Activated effector memory CD4-positive, alpha-beta T cell treated with Interleukin-2 at 50 U/mL for 16 hours (primary cell): ENCODE measurements at places on chromosomes 12 and 14.

DNA sequence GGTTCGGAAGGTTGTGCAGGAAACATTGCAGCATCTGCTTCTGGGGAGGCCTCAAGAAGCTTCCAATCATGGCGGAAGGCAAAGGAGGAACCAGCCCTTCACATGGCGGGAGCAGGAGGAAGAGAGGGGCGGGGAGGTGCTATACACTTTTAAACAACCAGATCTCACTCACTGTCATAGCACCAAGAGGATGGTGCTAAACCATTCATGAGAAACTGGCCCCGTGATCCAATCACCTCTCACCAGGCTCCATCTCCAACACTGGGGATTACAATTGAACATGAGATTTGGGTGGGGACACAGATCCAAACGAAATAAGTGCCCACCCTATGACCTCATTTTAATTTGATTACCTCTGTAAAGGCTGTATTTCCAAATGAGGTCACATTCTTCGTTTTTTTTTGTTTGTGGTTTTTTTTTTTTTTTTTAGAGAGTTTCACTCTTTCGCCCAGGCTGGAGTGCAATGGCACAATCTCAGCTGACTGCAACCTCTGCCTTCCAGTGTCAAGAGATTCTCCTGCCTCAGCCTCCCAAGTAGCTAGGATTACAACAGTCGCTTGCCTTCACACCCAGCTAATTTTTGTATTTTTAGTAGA, 11.4 kb upstream of the ORAI1 start:
- DNase-seq = no peak

DNA sequence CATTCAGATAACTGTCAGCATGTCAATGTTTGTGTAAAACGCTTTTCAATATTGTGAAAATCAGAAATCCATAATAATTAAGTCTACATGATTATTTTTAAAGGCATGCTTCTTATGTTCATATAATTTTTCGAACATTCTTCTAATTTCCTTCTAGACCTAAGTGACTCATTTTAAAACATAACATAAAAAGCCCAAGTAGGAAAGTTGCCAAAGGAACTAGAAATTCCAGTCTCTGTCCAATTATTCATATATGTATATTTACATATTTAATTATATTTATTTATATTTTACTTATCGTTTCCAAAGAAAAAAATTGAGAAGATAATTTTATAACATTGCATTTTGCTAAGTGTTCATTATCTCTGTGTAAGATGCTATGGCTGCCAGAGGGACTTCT, 110.4 kb downstream of the TMTC1 start:
- DNase-seq = no peak

DNA sequence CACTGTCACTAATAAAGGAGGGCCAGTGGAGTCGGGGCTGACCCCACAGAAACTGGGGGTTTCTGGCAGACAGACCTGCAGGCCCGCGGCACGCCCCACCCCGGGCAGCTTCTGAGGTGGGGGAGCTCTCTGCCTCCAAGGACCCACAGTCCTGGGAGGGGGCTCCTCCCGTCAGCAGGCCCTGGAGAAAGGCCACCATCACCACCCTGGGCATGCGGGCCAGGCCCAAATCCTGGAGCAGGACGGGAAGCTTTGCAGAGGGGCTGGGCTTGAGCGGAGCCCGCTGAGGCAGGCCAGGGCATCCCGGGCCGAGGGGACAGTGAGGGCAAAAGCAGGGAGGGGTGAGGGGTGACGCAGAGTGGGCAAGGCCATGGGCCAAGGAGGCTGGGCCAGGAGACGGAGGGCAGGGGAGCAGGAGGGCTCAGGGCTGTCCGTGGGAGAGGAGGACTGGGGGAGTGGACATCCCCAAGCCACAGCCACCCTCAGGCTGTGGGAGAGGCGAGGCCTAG, 11.1 kb upstream of the GPR132 start:
- no peak for DNase-seq

DNA sequence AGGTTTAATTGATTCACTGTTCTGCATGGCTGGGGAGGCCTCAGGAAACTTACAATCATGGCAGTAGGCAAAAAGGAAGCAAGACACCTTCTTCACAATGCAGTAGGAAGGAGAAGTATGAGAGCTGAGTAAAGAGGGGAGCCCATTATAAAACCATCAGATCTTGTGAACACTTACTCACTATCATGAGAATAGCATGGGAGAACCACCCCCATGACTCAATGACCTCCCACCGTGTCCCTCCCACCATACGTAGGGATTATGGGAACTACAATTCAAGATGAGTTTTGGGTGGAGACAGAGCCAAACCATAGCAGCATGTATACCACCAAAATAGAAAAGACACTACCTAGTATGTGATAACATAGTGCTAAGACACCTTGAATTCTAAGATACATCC, 2.9 kb upstream of the HMGA2 start:
- DNase-seq = no peak

DNA sequence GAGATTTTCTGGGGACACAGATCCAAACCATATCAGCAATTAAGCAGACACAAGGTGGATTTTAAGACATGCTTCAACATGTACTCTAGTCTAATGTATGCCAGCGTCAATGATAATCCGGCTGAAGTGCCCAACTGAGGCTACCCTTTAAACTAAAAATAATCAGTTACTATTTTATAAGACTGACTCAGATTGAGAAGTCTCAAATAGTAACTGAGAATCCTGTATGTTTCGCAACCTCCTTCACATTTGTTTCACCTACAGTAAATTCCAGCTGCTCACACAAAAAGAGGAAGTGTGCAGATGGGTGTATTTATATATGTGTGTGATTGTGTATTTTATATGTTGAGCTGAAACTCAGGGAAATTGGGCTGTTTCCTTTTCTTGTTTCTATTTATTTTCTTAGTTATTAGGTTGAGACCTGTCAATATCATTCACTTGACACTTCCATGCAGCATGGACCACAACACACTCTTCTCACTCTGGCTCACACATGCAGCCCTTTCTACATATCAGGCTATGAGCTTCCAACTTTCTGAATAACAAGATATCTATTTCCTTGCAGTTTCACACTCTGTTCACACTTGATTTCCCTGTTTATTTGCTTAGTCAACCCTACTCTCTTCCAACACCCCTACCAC, 1224.9 kb upstream of the TMEM132C start:
- DNase-seq = no peak

GRCh38 chr14:57171363-57171762, 97.3 kb downstream of the EXOC5 start:
- DNase-seq = no peak

DNA sequence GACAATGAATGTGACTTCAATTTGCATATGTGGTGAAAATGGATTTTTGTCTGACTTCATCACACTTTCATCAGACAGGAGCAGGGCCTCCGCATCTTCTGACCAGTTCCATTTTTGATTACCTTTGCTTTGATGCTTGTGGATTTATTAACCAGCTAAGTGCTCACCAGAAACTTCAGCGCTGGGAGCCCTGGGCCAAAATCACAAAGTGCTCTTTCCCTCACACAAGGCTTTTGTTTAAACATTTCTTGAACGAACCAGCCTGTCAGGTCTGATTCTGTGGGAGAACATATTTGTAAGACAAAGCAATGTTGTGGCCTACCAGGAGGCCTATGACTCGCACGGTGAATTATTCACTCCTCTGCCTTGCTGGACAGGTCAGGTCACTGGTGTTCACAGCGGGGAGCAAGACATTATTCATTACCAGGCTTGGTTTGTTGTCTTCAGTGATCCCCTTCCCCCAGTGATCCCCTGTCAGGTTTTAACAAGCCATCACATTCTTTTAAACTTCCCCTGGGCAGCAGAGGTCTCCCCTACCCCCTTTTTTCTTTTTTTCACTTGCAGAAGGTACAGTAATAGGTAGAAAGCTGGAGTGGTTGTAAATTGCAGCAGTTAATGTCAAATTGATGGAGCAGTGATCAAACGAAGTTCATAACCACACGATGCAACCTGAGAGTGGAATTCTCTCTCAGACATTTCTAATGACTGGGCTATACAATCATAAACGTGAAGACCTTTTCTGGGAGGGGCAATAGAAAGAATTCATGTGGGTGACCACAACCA, 167.5 kb upstream of the PRICKLE1 start:
- no peak for DNase-seq

DNA sequence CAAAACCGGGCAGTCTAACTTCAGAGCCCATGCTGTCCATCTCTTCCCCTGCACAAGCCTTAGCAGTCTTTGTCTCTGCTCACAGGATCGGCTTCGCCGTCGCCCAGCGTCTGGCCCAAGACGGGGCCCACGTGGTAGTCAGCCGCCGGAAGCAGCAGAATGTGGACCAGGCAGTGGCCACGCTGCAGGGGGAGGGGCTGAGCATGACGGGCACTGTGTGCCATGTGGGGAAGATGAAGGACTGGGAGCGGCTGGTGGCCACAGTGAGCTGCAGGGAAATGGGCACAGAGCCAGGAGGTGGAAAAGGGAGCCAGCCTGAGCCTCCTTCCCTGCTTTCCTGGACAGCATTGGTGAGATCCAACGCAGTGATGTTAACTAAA, 14.2 kb upstream of the CARMIL3 start:
- DNase-seq = no peak

DNA sequence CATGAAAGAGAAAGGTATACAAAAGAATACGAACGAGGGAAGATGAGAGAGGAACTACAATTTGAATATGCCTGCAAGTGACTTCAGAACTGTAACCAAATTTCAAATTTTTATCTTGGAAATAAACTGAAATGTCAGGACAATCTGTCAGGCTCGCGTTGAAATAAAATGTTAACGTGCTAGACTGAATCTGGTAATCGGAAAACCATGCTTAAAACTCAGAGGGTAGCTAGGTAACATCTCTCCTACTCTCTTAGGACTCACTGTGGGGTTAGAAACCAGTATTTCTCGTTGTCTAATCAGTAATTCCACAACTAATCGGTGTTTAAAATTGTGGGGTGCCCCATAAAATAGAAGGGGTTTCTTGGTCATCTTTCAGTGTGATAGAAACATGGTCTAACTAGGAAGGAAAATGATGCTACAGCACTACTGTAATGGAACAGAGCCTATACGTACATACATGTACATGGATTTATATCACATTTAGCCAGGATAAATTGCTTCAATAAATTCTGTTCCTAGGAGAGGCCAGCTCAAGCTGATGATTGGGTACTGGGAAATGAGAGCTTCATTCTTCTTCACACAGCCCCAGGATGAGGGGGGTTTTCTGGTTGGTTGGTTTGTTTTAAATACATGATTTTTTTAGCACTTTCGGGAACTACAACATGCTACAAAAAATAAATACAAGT, 23.9 kb downstream of the ATF7 start:
- DNase-seq = no peak

- no peak for DNase-seq
These were observed 78.8 kb upstream of the NAV3 start for GRCh38 chr12:77751939-77752338.

- DNase-seq = no peak
These were observed 141.6 kb downstream of the KICS2 start for GRCh38 chr12:64080319-64081007.

- no peak for DNase-seq
These were observed 68.8 kb upstream of the CCDC91 start for GRCh38 chr12:28121433-28121832.

DNA sequence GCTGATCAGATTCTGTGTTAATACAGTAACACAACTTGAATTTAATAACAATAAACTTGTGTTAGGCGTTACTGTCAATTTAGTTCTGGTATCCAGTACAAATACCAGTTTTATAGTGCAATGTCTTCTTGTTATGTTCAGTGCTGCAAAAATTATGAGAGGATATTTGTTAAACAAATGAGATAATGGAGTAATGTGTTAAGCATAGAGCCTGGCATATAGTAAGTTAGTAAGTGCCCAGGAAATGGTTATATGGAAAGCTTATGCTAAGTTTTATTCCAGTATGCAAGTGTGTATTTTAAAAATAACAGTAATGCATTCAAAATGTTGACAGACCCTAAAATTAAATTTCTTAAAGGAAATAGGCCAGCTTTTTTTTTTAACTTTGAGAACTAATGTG, 1.8 kb downstream of the VRK1 start:
- no peak for DNase-seq

- DNase-seq = no peak
These were observed 100.4 kb downstream of the RFLNA start for GRCh38 chr12:124395284-124395752.

DNA sequence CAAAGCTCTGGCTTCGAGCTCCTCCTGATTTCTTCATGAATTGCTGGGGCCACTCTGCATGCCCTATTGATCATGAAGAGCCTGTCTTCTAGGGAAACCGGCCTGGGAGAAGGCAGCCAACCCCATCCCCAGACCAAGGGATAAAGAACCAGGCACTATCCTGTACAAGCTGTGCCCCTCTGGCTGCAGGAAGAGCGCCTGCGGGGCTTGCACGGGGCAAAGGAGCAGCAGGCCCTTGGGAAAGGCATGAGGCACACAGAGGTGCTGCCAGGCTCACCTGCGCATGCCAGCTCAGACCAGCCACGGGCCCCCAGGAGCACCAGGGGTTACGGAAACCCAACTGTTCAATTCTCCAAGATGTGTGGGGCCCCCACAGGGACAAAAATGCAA, 2.1 kb downstream of the ITPK1 start:
- DNase-seq = no peak

DNA sequence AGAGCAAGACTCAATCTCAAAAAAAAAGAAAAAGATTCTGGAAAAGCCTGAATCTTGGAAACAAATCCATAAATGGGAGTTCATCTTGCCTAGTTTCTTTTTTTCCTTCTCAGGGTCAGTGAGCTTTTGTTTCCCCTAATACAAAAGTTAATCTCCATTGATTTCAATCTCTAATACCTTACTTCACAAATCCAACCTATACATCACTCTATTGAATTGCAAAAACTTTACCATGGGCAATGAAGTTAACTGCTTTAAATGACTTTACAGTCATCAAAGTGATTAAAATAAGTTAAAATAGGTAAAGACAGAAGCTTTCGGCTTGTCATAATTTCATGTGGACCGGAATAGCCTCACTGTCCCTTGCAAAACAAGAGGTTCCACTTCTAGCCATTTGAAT, 1012.7 kb upstream of the SEL1L start:
- no peak for DNase-seq

GRCh38 chr12:105334582-105334981, 4.1 kb downstream of the C12orf75 start:
- DNase-seq = no peak

DNA sequence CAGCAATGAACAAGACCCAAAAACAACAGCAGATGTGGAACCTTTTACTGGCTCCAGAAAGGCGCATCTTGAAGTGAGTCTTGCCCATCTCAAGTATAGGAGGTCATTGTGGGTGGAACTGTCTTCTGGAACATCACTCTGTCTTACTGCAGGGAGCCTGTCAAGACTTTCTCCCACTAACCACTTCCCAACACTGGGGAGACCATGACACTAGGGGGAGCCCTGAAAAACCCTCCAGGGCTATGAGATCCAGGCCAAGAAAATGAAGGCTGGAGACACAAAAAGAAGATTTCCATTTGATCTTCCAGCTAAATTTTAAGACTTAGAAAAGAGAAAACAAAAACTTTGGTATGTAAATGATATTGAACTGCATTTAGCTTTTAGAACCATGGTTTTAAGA, 13.5 kb upstream of the ATG14 start:
- no peak for DNase-seq
